Mesenchymal stem cell (in vitro differentiated cells and primary cell): ENCODE measurements at places on chromosomes 13 and 19.

- no peak for DNase-seq
Observed at GRCh38 chr19:6590827-6591319, at the start of gene CD70. Gene CD70 (minus strand): TSS chr19:6591150. CDS start chr19:6591002, 148 bp downstream.

DNA sequence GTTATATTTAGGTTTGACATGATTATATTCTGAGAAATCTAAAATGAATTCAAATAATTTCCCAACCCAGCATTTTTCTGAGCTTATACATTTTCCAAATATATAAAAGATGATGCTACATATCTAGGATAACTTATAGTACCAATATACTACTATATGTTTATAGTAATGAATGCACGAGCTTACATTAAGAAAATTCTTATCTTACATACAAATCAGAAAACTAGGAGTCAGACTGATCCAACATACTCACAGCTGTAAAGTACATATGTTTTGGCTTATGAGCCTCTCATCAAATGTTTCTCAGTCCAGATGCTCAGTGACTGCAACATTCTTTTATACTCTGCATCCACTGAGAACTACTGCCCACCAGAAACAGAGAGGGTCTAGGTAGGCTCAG lies 491.3 kb upstream of the KLF12 start:
- no peak for DNase-seq

GRCh38 chr13:110343241-110343865 lies 36.3 kb downstream of the COL4A2 start:
- DNase-seq, result no peak

DNA sequence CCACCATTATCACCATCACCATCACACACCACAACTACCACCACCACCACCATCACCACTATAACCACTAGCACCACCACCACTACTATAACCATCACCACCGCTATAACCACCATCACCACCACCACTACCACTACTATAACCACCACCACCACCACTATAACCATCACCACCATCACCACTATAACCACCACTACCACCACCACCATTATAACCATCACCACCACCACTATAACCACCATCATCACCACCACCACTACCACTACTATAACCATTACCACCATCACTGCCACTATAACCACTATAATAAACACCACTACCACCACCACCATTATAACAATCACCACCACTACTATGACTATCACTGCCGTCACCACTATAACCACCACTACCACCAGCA lies 173.2 kb downstream of the DCLK1 start:
- DNase-seq, result no peak

- no peak for DNase-seq
Observed at GRCh38 chr13:113791761-113792160, 32.7 kb downstream of the TMEM255B start.

DNA sequence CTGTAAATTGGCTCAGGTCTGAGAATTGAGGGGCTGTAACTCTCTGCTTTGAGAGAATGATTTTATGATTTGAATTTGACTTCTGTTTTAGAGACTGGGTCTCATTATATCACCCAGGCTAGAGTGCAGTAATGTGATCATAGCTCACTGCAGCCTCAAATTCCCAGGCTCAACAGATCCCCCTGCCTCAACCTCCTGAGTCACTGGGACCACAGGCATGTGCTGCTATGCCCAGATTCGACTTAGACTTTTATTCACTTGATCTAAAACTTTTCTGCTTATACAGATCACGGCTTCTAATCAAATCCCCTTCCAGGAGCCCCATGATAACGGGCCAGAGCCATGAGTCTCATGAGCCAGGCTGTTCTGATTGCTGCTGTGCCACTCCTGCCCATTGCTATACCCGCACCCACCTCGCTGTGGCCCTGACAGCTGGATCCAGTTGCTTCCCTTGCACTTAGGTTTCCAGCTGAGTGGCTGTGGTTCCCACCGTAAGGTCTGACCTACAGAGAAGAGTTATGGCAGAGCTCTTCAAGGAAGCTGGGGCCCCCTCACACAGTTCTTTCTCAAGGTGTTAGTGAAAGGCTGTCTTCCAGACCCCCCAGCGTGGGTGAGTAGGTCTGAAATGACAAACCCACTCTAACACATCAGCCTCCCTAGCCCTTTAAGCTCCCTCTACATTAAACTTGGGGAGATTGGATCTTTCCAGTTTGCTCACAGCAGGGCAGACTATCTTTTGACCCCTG lies 251.2 kb upstream of the SGCG start:
- DNase-seq, result no peak

DNA sequence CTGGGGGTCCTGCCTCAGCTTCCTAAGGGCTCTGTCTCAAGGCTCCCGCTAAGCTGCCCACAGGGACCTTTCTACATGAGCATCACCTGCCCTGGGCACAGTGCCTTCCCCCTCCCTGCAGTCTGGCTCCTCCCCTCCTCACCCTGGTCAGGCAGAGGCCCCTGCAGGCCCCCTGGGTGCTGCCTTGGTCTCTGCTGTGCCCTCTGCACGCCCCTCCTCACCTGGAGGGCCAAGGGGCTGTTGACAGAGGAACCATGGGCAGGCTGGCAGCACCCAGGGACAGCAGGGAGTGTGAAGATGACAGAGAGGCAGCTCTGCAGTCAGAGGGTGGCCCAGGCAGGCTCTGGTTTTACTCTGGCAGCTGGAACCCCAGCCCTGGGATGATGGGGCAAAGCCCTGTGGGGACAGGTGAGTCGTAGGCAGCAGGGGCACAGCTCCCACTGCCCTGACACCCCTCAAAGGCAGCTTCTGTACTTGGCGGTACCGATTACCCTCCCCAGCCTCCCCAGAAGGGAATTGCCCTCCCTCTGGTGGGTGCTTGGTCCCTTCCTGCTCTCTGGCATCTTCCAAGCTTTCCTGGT lies 43.1 kb downstream of the SUGP2 start:
- no peak for DNase-seq
